Heart left ventricle (tissue), 16 donors: ENCODE measurements at places on chromosomes 12 and 14.

DNA sequence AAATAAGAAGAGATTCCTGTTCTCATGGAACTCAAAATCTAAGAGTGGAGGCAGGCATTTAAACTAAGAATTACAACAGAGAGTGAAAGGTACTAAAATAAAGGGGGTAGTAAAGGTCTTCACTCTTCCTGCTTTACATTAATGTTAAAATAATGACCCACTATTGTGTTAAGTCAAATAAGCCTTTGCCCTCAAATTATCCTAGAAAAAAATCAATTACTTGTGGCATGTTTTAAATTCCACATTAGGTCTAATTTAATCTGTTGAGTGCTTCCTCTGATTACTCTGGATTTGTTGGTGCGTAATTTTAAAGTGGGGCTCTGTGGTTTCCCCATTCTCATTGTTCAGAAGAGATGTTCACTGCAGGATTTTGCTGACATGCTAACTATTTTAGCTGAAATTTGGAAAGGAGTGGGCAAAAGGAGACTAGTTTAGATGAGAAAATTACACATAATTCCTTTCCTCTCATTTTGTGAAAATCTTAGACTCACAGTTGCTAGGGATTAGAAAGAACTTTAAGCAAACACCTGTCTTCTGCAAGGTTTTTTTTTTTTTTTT is 35.5 kb downstream of the BTG1 start:
- no peak for DNase-seq

- DNase-seq: no peak
Observed at GRCh38 chr14:98634043-98634820, 637.8 kb downstream of the BCL11B start.

DNA sequence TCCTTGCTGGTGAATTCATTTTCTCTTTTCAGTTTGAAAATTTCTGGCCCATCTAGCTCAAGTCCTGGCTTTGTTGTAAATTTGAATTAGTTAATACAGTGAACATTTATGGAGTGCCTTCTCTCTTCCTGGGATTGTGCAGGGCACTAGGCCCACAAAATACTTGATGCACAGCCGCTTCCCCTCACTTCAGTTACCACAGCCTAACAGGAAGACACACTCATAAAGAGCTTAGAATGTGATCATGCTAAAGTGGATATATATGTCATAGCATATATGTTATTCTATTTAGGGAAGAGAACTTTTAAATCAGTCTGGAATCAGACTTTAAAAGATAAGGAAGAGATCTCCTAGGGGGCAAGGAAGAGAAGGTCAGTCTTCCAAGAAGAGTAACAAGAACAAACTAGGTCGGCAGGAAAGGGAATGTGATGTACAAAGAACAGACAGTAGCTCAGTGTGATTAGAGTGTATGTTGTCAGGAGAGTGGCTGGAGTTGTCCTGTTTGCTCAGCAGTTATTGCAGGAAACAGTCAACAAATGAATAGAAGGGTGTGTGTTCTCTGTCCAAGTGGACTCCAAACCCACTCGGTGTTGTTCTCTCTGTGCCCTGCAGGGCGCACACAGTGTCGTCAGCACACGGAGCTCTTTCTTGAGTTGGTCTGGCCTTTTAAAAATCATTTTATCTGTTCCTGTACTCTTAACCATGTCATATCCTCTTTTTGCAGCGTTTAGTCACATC is 74.4 kb downstream of the DAAM1 start:
- DNase-seq: no peak

DNA sequence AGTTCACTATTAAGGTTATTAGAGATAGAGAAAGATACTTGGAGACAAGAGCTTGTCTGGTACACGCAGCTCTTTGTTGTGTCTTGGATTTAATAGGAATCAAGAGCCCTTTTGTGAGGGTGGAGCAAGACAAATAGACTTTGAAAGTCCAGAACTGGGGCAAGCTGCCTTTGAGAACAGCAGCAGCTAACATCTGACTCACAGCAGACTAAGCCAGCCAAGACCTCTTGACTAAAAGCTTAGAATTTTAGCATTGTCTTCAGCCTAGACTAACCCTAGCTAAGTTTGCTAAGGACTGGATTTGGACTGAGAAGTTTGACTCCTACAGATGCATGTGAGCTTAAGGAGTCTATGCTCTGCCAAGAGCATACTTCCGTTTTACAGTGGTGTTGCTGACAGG is 201.9 kb upstream of the RBM19 start:
- DNase-seq: no peak
